ENCODE measurements at places on chromosomes 16 and 17. TPM values are rescaled to one million over a fixed set of nuclear protein-coding genes. Genes with fewer than 3 reads are reported as not detected.

The CACNG3 gene
- not detected for total RNA-seq

The C16orf86 gene
- total RNA-seq, result 3.6 TPM

The ZG16B gene
- 1.5 TPM for total RNA-seq

The SMIM5 gene
- not detected for total RNA-seq

The CDRT15L2 gene
- not detected for total RNA-seq

The NTHL1 gene
- total RNA-seq, result 53.0 TPM

The PRAC2 gene
- total RNA-seq, result not detected

The HIGD1B gene
- total RNA-seq, result not detected

Data from mammary microvascular endothelial cell (primary cell).